Hematopoietic multipotent progenitor cell treated with erythropoietin and hydrocortisone succinate and interleukin-3 and kit ligand, for 6 days (in vitro differentiated cells): ENCODE measurements at places on chromosomes 3 and 15.

DNA sequence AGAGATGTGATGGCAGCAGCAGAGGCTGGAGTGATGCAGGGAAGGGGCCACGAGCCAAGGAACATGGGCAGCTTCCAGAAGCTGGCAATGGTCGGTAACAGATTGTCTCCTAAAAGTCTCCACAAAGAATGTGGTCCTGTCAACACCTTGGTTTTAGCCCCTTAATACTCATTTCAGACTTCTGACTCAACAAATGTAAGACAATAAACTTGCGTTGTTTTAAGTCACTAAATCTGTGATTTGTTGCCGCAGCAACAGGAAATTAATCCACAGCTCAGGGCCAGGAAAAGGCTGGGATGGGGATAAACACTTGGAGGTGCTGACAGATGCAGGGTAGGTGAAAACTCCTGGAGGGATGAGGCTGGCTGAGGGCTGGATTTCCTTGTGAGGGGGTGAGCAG lies 69.9 kb downstream of the OXNAD1 start:
- DNase-seq: no peak

- DNase-seq: no peak
Observed at GRCh38 chr3:98504539-98504938, 7.1 kb downstream of the OR5K2 start.

- no peak for DNase-seq
Observed at GRCh38 chr3:64220161-64220914, 4.9 kb downstream of the PRICKLE2 start.

DNA sequence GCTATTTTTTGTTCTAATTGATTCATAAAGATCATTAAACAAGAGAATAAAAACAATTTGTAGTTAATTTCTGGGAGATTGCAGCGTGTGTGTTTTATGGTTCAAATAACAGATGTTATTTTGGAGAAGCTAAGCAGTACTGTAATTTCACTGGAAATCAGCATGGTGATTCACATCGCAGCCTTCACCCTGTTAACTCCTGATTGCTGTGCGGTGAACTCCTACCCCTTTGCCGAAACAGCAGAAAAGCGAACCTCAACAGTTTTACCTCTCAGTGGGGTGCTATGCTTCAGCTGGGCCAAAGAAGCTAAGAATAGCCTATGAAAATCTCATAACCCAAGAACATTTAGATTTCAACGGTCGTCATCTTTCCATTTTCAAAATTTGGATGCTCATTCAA lies 441.5 kb upstream of the RARB start:
- DNase-seq: no peak

DNA sequence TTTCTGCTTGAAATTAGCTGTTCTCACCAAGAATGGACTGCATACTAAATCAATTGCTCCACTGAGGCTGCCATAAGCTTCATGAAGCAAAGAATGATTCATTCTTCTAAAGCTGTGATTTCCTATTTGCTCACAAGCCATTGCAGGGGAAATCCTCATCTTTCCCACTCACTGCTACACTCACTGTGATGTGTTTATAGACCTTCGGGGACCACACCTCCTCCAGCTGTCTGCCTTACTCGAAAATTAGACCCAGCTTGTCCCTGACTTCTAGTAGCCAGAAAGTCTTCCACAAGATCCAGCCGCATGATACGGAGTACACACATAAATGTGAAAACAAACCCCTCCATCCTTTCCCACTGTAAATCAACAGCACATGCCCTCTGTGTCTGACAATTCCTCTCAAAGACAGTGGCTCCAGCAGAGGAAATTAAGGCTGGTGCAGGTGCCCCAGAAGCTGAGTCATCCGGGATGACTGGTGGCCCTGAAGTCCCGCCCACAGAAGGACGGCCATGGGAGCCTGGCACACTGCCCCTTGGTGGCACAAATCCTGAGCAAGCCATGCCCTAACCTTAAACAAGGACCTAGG lies 172.0 kb downstream of the STT3B start:
- DNase-seq: peak; percentile 41

GRCh38 chr3:41304593-41304992 lies 105.3 kb downstream of the CTNNB1 start:
- DNase-seq: peak; percentile 7

GRCh38 chr3:50378024-50378423 lies 18.7 kb upstream of the TMEM115 start:
- DNase-seq: no peak

- DNase-seq: no peak
Observed at GRCh38 chr15:52172869-52173268, 18.3 kb downstream of the GNB5 start.
